ENCODE measurements at places on chromosomes 16 and 17.
A peak's percentile ranks its signal among the peaks of the same experiment; 100 is the strongest.

DNA sequence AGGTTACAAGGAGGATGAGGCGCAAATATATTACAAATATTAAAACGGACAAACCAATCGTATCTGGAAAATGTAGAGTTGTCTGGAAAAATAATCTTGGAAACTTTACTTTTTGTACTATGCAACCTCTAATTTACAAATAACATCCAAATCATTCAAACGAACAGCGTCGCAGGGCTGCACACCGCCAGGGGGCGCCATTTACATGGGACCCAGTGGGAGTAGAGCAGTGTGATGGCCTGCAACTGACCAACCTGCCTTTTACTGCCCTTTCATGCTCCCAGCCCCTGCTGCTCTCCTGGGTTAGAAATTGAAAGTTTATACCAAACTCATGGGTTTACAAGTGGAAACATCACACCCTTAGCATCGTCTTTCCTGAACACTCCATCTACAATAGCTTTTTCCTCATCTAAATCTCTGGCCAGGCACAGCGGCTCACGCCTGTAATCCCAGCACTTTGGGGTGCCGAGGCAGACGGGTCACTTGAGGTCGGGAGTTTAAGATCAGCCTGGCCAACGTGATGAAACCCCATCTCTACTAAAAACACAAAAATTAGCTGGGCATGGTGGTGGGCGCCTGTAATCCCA lies 10.0 kb downstream of the PITPNC1 start:
- peak; percentile 61 for DNase-seq

DNA sequence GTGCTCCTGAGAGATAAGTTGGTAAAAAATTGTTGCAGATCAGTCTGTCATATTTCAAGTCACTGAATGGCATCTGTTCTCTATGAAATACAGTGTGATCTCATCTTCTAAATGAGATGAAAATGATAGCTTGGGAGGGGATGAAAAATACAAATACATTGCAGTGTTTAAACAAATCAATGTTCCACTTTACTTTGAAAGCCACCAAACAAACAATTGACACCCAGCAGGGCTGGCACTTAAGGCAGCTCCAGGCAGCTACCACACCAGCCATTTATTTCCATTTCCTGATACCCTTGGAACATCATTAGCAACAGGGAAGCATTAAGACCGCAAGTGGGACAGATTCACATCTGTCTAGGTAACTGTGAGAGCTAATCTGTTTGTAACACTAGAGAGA lies 827.6 kb upstream of the KIF2B start:
- DNase-seq, result no peak

DNA sequence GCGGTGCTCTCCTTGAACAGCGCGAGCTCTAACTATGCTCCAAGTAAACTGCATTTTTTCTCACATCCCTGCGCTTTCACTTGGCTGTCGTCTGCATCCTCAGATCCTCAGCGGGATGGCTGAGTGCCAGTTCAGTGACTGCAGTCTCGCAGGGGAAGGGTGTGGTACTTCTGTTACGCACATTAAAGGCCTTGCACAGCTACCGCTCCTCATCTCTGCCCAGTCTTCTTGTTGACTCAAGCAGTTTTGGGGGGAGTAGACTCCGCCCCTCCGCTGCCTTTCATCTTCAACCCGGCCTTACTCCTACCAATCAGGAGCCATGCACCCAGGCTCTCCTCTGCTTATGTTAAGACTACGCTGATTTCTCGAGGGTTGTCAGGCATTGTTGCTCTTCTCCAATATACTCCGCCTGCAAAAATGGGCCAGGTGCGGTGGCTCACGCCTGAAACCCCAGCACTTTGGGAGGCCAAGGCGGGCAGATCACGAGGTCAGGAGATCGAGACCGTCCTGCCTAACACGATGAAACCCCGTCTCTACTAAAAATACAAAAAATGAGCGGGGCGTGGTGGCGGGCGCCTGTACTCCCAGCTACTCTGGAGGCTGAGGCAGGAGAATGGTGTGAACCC lies 10.0 kb downstream of the ATP5PD start:
- DNase-seq, result peak; percentile 91

GRCh38 chr16:72927199-72928089 lies 120.5 kb downstream of the ZFHX3 start:
- DNase-seq, result peak; percentile 62

DNA sequence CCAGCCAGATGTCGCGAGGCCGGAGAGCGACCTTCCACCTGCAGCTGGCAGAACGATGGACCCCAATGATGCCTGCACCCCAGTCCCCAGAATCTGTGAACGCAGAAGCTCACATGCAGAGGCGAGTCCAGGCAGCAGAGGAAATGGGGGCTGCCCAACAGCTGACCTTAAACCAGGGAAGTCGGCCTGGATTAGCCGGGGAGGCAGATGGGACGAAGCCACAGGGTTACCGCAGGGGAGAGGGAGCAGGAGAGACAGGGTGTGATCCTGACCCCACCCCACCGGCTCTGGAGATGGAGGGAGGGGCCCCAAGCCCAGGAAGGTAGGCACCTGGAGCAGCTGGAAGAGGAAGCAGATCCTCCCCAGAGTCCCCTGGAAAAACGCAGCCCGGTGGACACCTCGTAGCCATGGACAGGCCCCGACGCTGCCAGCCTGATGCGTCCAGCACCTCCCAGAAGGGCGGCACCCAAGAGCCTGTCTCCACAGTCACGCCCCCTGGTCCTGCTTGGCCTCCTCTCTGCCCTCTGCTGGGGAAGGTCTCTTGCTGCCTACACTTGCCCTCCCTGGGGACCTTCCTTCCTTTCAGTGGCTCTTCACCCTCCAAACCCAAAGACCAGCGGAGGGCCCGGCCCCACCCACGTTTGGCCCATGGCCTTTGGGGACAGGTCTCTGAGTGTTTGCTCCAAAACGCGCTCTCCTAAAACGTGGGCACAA lies 37.3 kb downstream of the PIEZO1 start:
- DNase-seq, result peak; percentile 68

GRCh38 chr17:76920364-76921139 lies 52.3 kb downstream of the MGAT5B start:
- no peak for DNase-seq

DNA sequence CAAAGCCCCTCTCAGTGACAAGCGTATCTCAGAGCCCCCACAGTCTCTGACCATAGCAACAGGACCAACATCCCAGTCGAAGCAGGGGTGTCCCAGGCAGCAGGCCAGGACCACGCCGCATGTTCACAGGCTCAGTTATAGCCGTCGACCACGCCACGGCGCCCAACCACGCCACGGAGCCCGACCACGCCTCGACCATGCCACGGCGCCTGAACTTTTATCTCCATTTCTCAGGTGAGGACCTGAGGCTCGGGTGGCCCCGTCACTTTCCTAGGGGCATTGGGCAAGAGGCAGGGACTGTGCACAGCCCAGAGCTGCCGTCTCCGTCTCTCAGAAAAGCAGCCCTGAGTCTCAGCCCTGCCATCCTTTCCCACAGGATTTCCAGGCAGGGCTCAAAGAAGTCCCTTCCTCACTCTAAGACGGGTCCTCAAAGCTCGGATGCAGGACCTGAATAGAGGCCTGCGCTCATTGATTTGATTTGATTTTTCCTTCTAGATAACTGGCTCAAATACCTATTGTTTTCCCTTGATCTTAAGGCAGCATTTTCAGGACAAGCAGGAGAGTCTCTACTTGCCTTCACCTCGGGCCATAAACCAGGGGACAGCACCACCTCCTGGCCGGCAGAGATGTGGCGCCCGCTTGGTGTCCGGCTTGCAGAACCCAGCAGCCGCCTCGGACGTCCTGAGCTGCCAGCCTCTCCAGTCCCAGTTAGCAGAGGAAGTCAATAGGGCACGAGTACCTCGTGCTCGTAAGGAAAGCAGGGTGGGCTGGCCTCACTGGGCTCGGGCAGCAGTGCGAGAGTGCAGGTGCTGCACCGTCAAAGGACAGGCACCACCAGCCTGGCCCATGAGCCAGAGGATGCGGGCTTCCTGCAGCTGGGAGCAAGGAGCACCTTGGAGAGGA lies 38.8 kb downstream of the C16orf95 start:
- peak; percentile 6 for DNase-seq

- no peak for DNase-seq
These were observed 369.2 kb downstream of the CDH13 start for GRCh38 chr16:82995924-82996441.

DNA sequence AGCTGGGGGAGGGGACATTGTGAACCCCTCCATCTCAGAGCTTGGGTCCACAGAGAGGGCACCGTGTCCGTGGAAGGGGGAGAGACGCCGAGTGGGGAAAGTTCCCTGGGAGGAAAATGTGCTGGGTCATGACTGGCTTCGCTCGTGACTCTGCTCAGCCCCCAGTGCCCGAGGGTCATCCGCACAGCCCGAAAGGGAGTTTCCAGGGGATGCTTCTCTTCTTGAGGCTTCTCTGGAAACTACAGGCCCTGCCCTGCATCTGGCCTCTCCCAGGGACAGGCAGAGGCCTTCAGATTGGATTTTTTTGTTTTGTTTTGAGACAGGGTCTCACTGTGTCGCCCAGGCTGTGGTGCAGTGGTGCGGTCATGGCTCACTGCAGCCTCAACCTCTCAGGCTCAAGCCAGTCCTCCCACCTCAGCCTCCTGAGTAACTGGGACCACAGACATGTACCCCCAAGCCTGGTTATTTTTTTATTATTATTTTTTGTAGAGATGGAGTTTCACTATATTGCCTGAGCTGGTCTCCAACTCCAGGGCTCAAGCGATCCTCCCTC lies 9.8 kb upstream of the GSE1 start:
- no peak for DNase-seq

DNA sequence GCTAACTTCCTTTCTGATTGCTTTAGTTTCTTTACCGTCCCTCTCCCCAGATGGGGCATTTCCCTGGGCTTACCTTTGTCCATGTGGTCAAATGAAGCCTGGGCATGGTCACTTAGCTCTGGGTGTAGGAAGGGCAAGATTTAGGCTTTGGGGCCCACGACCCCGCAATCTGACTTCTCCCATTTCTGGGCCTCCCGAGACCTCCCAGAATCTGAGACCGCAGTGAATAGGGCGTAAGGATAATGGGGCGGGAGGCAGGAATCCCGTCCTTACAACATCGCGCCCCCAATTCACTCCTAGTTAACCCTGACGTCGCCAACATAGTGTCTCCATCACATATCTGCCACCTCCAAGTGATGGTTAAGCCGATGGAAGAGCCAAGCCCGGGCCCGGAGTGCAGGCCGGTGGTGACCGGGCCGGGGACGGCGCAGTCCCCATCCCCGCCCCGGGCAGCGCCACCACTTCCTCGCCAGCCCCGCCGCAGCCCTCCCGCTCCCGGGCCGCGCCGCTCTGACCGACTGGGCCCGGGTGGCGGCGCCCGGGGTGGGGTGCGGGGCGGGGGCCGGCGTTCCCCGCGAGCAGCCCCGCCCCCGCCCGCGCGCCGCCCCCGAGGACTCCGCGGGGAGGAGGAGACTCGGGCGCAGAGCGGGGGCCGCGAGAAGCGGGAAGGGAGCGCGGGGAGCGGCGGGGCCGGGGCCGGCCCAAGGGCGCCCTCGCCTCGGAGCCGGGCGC lies at the start of gene RHBDL3:
Gene RHBDL3 (plus strand): TSS at position 641 of the 732 bp plus-strand sequence. CDS start 358 bp downstream, outside the sequence.
- peak; percentile 48 for DNase-seq

GRCh38 chr17:77365584-77366186 lies 224.9 kb downstream of the SEC14L1 start:
- DNase-seq, result peak; percentile 79

DNA sequence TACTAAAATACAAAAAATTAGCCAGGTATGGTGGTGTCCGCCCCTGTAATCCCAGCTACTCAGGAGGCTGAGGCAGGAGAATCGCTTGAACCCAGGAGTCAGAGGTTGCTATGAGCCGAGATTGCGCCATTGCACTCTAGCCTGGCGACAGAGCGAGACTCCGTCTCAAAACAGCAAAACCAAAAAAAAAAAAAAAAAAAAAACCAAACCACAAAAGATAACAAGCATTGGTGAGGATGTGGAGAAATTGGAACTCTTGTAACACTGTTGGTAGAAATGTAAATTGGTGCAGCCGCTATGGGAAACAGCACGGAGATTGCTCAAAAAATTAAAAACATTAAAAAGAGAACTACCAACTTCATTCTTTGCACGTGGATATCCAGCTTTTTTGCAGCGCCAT lies 119.4 kb downstream of the OR1D5 start:
- DNase-seq, result no peak

DNA sequence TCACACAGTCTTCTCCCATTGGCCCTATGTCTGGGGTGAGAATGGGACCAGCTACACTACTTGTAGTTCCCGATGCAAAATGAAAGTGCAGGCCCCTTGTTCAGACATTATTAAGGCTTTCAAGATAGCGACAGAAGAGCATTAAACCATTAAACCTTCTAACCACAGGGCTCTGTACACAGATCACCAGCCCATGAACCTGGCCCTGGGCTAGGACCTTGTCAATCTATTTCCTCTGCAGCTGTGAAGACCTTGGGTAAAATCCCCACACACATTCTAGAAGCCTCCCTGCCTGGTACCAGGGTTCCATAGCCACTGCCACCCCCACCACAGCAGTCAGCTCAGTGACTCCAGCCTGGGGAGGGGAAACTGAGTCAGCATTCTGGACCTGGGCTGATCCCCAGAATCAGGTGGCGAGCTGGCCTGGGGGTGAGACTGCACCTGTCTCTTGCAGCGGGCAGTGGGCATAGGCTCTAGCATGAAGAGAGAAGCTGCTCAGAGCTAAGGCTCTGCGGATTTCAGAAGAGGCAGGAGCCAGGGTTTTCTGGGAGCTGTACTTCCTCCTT lies 119.7 kb upstream of the LHX1 start:
- DNase-seq, result no peak

DNA sequence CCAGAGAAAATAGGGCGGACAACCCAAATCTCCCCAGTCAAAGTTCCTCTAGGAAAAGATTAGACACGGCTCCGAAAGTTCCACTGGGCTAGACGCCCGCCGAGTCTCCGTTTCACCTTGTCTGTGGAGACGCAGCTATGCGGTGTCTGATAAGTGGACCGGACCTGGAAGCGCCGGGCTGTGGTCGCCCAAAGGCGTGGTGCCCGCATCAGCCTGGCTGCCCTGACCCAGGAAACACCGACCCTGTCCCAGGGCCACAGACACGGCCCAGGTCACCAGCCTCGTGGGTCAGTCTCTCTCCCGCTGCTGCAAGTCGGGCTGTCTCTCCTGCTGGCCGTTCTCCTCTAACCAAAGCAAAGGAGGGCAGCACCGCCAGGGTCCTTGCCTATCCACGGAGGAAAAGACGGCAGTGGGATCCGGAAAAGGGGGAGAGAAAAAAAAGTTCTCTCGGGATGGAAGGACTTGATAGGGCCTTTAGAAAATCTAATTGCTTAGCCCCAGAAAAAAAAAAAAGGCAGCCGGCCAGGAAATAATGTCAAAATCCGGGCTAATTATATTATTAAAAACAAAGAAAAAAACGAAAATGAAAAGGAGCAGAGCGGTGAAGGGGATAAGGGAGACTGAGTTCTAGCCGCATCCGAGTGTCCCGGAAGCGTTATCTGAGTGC lies 13.9 kb upstream of the FOXF1 start:
- no peak for DNase-seq

- no peak for DNase-seq
These were observed 5.0 kb downstream of the SLC6A2 start for GRCh38 chr16:55660828-55661227.

DNA sequence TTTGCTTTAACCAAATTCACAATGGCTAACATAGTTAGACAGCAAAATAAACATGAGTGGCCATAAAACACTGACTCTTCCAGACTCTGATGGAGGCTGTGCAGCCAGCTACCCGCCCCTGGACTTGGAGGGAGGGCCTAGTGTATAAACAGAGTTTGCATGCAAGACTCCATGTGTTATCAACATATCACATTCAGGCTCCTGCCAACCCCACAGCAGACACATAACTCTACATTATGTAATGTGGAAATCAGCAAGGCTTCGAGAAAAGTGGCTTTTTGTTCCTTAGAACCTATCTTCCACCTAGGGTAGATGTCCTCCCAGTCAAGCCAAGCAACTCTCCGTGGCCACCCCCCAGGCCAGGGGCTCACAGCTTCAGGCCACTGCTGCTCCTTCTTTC lies 19.3 kb upstream of the SOX9 start:
- no peak for DNase-seq
